ENCODE measurements at places on chromosomes 5 and 9.

GRCh38 chr5:176887252-176887849, 11.8 kb downstream of the HK3 start:
- DNase-seq = no peak

DNA sequence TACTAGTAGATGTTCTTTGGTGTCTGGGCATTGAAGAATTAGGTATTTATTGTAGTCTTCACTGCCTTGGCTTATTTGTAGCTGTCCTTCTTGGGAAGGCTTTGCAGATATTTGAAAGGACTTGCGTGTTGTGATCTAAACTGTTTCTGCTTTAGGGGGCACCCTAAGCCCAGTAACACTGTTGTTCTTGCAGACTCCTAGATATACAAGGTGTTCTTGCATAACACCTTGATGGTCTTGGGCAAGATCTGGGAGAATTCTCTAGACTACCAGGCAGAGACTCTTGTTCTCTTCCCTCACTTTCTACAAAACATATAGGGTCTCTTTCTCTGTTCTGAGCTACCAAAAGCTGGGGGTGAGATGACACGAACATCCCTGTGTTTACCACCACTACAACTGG, 179.1 kb downstream of the FAM170A start:
- no peak for DNase-seq

DNA sequence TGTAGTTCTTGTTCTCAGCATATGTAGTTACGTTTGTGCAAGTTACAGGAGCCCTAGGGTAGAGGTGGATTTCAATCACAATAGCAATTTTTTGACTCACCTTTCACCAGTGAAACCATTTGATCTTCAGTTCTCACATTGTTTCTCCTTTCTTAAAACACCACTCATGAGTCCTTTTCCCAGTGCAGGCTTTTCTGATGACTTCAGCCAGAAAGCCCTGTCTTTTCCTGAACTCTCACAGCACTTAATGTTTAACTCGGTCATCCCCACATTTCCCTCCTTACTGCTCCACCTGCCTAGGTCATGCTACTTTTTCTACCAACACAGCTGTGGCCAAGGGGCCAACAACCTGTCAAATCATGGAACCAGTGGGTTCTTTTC, 37.9 kb downstream of the ARHGEF28 start:
- DNase-seq = no peak

- no peak for DNase-seq
Measured at GRCh38 chr5:65101632-65102100, 332.9 kb downstream of the CWC27 start.

GRCh38 chr9:76537150-76537646, 78.2 kb downstream of the GCNT1 start:
- no peak for DNase-seq

GRCh38 chr9:110160685-110161084, 47.3 kb downstream of the C9orf152 start:
- no peak for DNase-seq

- DNase-seq = no peak
Measured at GRCh38 chr9:114616684-114617520, 5.8 kb downstream of the TMEM268 start.

DNA sequence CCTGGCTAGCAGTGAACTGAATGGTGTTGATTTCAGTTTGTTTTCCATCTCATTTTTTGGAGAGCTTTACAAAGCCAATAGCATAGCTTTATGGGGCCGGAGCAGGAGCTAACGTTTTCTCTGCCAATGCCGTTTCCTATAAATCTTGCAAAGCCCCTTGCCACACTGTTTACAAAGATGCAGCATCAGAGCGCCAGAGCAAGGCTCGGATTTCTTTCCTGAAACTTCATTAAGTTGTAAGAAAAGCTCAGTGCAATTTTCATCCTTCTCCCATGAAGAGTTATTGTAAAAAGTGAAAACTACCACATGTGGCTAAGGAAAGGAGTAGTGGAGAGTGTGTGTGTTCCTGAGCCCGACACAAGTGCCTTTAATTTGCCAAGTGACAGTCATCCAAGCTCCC, 178.2 kb upstream of the GDNF start:
- DNase-seq = no peak
